ENCODE measurements at places on chromosomes 12 and 14.
A peak's percentile ranks its signal among the peaks of the same experiment; 100 is the strongest.

GRCh38 chr12:67968321-67968720 lies 20.9 kb upstream of the IFNG-AS1 start:
- DNase-seq: no peak

GRCh38 chr12:71410844-71411243 lies 28.8 kb upstream of the LGR5 start:
- no peak for DNase-seq

GRCh38 chr12:96020314-96021003 lies 14.9 kb downstream of the LTA4H start:
- DNase-seq: no peak

DNA sequence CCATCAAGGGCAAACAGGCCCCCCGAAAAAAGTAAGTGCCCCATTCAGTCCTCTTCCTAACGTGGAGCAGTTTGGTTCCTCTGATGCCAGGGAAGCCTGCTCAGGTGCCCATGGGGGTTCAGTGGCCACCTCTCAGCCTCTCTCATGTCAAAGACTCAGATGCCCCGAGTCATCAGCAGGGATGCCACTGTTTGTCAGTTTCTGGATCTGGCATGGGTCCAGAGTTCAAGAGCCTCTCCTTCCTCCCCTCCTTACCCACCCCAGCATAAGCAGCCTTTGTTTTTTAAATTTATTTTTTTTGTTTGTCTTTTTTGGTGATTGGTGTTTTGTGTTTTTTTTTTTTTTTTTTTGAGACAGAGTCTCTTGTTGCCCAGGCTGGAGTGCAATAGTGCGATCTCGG lies 11.3 kb downstream of the KMT5A start:
- DNase-seq: no peak

- DNase-seq: no peak
These were observed 253.9 kb downstream of the FOXN3 start for GRCh38 chr14:89163031-89163636.

DNA sequence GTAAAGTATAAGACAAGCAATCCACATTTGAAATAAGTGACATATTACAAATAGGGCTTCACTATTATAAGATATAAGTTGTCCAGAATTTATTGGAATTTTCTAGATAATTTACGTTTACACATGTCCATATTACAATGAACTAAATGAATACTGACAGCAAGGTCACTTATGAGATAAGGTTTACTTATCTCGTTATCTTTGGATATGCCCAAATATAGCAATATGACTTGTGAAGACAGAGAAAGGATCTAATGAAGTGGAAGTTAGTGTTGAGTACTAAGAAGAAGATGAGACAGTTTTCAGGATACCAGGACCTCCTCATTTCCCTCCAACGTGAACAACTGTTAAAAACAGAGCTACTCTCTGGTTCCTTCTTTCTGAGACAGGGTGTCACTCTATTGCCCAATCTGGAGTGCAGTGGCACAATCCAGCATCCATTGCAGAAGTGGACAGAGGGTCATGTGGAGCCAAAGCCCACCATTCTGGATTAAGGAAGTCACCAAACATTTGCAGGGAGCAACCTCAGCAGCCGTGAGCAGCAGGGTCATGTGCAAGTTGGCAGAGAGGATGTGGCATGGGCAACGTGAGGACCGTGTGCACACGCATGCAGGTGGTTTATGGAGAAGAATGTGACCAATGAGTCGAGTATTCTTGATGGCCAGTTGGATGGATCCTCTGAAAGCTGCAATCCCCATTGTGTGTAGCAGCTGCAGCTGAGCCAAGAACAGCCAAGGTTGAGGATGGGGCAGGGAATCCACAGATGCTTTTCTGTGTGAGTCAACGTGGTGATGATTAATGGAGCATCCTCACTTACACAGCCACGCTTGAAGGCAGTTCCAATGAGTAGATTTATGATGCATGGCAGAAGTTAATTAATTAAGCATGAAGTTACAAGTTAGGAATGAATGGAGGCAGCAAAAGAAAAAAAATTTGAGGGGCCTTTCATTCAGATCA lies 111.0 kb downstream of the BICD1 start:
- DNase-seq: no peak

GRCh38 chr12:52836042-52836466 lies 1.9 kb upstream of the KRT79 start:
- DNase-seq: no peak

GRCh38 chr12:57898308-57898970 lies 42.9 kb upstream of the ATP23 start:
- DNase-seq: no peak

- no peak for DNase-seq
These were observed 244.3 kb upstream of the NOVA1 start for GRCh38 chr14:26841920-26842741.

- no peak for DNase-seq
These were observed 52.4 kb upstream of the ESRRB start for GRCh38 chr14:76323331-76324050.

GRCh38 chr14:72621387-72622065 lies 272.4 kb downstream of the DPF3 start:
- no peak for DNase-seq

- DNase-seq: no peak
These were observed 377 bp upstream of the TIMELESS start for GRCh38 chr12:56449622-56449984.

DNA sequence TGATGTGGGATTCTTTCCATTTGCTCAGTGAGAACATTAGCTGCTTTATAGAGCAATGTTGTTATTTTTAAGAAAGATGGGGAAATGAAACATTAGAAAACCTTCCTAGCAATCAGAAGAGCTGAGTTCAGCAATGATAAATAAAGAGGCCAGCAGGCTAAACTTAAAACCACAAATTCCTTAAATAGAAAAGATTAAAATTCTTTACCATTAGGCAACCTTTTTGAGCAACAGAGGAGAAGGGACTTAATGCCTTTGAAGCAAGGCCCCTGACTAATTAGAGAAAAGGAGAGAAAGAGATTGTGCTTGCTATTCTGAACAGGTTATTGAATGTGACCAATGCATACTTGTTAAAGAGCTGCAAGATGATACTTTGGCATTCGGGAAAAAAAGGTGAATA lies 160.8 kb upstream of the LMO3 start:
- no peak for DNase-seq

DNA sequence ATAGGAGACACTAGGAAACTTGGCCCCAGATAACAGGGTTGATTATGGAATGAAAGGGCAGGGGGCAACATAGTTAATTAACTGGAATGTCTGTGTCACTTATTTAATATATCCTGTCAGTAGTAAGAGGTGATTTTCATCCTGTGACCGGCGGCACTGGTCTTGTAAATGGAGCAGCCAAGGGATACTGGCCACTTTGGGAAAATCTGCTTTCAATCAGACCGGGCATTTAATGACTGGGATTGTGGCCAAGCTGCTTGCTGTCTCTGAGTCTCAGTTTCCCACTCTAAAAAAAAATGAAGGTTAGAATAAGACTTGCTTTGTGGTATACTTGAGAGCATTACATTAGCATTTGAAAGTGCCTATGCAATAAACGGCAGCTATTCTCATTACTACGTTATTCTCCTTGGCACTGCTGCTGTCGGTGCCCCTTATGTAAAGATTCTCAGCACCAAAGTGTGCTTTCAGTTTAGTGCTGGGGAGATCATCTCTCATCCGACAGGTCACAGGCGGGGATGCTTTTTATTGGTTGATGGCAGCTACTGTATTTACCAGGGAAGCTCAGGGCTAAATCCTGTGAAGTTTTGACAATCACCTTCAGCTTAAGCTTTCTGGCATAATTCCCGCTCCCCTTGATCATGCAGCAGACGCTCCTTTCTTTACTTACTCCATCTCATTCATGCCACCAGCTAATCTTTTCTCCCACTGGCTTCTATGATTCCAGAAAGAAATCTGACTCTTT lies 162.1 kb downstream of the ESRRB start:
- no peak for DNase-seq

DNA sequence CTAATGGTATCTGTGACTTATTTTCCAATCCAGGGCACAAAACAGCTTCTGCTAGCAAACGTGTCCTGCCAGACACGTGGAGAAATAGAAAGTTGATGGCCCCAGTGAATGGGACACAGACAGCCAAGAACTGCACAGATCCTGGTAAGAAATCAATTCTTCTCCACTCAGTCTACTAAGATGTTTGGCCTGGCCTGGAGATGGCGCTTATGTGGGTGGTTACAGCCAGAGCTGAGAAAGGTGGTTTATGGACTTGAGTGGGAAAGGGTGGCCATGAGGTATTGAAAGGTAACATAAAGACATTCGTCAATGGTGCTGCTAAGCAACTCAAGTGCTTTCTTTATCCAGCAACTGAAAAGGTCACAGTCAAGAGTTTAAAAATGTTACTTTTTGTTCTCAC lies 2.9 kb downstream of the SLC24A4 start:
- no peak for DNase-seq

DNA sequence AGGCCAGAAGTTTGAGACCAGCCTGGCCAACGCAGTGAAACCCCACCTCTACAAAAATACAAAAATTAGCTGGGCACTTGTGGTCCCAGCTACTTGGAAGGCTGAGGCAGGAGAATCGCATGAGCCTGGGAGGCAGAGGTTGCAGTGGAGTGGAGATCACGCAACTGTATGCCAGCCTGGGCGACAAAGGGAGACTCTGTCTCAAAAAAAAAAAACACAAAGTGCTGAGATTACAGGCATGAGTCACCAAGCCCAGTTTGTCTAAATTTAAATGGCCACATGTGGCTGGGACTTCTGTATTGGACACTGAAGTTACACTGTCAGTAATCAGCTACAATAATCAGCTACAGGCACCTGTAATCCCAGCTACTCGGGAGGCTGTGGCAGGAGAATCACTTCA lies 100.9 kb upstream of the AEBP2 start:
- DNase-seq: no peak

DNA sequence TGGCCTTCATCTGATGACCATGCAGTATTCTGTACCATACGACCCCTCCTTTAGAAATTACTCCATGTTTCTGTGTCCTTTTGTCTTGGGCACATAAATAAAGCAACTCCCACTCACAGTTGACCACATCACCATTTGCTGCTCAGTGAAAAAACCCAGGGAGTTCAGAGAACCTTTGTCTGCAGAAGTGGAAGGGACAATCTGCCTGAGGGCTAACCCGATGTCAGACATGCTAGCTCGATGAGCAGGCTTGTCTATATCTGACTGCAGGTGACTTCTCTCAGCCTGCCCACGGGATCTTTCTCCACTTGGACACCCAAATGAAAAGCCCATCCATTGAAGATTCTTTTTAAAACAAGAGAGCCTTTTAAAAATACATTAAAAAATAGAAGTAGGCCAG lies 45.7 kb upstream of the GRIP1 start:
- no peak for DNase-seq

DNA sequence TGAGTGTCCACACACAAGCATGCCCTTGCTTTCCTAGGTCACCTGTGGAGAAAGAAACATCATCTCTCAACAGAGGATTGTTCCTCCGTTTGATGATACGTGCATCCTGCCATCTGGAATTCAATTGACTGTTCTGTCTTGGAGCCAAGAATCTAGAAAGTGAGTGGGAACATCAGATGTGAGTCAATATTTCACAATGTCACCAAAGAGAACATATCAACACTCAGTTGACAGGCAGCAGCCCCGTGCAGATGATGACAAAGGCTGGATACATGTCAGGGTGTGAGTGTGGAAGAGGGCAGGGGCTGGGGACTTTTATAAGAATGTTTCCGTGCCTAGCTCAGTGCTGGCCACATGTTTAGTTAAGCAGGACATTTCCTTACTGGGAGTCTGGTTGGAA lies 76.1 kb downstream of the TBC1D30 start:
- DNase-seq: no peak

DNA sequence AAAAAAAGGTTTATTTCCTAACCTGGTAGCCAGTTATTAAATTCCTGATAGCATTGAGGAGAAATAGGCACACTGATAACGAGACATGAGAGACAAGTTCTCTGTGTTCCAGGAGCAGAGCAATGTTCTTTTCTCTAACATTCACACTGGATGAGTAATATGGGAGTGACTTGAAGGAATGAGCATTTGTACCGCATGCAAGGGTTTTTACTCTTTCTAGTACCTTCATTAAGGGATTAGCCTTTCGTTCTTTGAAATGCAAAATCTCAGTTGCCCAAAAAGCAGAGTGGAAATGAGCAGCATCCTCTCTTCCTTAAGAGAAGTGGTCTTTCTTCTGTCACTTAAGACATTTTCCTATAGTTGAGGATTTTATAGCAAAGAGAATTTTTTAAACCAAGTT lies 54.7 kb downstream of the FGD4 start:
- no peak for DNase-seq

GRCh38 chr14:91029456-91030217 lies 30.8 kb downstream of the RPS6KA5 start:
- DNase-seq: no peak

DNA sequence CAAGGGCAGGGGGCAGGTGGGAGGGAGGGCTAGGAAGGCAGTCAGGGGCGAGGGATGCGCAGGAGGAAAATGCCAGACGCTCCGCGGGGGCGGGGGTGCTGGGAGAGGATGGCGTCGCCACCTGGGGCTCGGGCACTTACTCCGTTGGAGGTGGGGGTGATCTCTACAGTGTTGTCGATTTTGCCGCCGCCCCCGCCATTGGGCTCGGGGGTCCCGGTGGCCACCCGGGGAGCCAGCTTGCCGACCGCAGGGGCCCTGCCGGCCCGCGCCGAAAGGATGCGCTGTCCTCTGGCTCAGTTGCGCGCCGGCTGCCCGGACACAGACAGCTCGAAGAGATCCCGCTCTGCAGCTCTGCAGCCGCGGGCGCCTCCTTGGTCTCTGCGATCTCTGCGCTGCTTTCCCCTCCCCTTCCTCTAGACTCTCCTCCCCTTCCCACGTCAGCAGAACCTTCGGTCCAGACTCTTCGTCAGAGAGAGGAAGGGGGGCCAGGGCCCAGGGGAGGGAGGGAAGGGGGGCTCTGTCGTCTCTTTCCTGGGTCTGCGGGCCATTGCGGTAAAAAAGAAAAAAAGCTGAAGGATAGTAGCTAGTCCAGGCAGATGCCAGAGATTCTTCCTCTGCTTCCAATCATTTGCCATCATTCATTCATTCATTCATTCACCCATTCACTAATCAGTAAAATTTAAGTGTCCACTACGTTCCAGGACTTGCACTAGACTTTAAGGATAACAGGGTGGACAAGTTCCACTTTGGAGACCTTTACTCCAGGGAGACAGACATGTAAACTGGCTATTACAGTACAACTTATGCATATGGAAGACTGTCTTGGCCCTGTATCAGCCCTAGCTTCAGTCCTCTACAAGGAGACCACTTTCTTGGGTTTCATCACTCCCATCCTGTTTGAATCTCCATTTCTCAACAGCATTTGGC lies at the start of gene SLC22A17:
Gene SLC22A17, minus strand, starts transcription at position 382 of the 927 bp plus-strand sequence.
- peak; percentile 59 for DNase-seq

DNA sequence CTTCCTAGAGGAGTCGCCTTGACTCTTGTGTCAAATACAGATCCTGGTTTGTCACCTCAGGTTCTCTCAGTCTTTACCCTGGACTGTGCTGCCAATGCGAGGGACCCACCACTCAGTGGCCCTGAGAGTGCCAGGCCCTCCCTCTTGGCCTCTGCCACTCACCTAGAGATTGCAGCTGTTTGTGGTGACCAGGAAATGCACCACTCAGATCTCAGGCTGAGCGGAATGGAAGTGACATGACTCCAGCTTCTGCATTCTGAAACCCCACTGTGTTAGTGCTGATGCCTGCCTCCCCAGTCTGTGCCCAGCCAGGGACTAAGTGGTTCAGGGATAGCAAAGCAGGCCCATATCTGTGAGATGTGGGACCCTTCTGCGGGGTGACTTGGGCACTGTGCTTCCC lies 27.8 kb upstream of the NEDD1 start:
- no peak for DNase-seq

GRCh38 chr12:51357374-51358047 lies 11.0 kb upstream of the CELA1 start:
- DNase-seq: no peak

- no peak for DNase-seq
These were observed 6.4 kb downstream of the SLC2A13 start for GRCh38 chr12:40099423-40099853.
